ENCODE measurements at places on chromosomes 2 and 18. TPM values are rescaled to one million over a fixed set of nuclear protein-coding genes. Genes with fewer than 3 reads are reported as not detected.

DNA sequence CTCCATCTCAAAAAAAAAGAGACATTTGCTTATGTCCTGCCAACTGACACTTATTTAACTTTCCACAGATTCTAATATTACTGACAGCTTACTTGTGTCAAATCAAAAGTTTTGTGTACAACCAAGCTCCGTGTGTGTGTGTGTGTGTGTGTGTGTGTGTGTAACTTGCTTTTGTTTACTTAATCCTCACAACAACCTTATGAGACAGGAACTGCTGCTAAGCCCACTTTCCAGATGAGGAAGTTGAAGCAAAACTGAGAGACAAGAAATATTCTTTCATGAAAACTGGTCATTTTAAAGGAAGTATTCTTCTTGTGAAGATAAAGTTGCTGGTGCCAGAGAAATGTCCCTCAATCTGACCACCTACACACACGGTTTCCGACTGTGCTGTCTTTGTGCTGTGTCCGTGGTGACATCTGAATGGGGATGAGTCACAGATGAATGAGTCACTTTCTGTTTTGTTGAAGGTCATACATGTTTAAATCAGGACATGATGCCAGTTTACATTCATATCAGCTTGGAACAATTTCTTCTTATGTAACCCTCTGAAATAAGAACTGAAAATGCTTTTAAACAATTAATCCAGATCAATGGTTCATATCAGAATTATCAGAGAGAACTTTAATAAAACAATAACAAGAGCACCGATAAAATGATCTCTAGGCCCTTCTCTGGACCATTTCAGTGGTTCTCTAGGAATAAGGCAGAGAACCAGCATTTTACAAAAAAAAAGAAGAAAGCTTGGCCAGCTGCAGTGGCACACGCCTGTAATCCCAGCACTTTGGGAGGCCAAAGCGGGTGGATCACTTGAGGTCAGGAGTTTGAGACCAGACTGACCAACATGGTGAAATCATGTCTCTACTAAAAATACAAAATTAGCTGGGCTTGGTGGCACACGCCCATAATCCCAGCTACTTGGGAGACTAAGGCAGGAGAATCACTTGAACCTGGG lies 95.5 kb downstream of the THNSL2 start:
- H3K4me1 ChIP-seq, result peaks cover 5% of the 10 kb centered on the region
- H3K36me3 ChIP-seq, result no peaks in the 10 kb centered on the region
- no peaks in the 10 kb centered on the region for H3K27me3 ChIP-seq
- no peak for DNase-seq
- H3K4me3 ChIP-seq, result no peak overlapping the region

- H3K4me1 ChIP-seq, result no peaks in the 10 kb centered on the region
- H3K27ac ChIP-seq, result no peak overlapping the region
- H3K36me3 ChIP-seq, result no peaks in the 10 kb centered on the region
- DNase-seq, result no peak
Measured at GRCh38 chr2:31785876-31786275, 205.1 kb upstream of the SRD5A2 start.

DNA sequence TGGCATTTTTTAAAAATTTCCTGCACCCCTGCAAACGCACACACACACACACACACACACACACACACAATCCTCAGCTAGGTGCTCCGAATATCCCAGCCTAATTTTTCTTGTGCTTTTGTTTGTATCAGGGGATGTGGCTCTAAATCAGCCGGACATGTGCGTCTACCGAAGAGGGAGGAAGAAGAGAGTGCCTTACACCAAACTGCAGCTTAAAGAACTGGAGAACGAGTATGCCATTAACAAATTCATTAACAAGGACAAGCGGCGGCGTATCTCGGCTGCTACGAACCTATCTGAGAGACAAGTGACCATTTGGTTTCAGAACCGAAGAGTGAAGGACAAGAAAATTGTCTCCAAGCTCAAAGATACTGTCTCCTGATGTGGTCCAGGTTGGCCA lies 1.8 kb downstream of the HOXD13 start:
- no peak overlapping the region for H3K27ac ChIP-seq
- H3K4me3 ChIP-seq, result no peak overlapping the region
- H3K4me1 ChIP-seq, result peaks cover 18% of the 10 kb centered on the region
- DNase-seq, result no peak
- H3K36me3 ChIP-seq, result no peaks in the 10 kb centered on the region

DNA sequence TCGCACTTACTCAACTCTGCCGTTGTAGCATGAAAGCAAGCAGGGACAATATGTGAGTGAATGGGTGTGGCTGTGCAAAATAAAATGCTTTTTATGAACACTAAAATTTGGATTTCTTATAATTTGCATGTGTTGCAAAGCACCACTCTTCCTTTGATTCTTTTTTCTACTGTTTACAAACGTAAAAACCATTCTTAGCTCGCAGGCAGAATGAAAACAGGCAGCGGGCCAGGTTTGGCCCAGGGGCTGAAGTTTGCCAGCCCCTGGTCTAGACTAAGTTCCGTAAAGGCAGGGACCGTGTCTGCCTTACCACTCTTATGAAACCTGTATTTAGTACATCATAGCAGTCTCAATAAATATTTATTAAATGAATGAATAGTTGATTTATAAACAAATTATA lies 83.7 kb upstream of the SPATS2L start:
- no peak overlapping the region for H3K27ac ChIP-seq
- H3K4me3 ChIP-seq, result no peak overlapping the region
- no peaks in the 10 kb centered on the region for H3K36me3 ChIP-seq
- no peak for DNase-seq

GRCh38 chr2:145156199-145156598 lies 636.3 kb upstream of the ZEB2 start:
- H3K27ac ChIP-seq, result no peak overlapping the region
- H3K4me3 ChIP-seq, result no peak overlapping the region
- H3K4me1 ChIP-seq, result no peaks in the 10 kb centered on the region
- no peaks in the 10 kb centered on the region for H3K27me3 ChIP-seq
- DNase-seq, result no peak

DNA sequence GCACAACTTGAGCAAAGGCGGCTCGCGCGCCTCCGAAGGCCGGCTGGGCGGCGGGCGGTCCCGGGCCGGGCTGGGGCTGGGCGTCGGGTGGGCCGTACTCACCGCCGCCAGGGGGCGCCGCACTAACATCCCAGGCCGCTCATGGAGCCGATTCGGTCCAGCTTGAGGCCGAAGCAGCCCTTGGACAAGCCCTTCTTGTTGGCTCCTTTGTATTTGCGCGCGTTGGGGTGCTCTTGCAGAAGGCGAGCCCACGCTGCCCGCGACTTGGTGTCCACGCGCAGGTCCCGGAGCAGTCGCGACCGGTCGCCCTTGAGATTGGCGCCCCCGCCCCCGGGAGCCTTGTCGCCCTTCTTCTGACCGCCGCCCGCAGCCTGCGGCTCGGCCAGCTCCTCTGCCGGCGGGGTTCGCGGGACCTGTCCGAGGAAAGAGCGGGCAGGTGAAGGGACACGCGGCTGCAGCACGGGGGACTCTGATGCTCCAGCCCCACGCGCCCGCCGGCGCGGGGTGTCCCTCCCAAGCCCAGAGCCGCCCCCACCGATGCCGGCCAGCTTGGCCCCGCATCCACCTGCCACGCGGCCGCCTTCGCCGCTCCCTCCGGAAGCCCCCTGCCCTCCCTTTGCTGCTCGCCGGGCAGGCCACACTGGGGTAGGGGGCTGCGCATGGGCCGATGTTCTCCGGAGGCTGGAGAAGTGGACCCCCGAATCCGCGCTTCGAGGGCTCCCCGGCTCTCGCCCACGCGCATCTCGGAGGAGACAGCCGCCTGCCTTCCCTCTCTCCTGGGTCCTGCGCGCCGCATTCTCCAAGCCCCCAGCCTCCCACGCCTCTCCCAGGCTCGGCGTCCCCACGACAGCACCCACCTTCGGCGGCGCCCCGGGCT lies 655 bp downstream of the NPPC start:
- no peak overlapping the region for H3K27ac ChIP-seq
- DNase-seq, result peak; percentile 54
- H3K4me1 ChIP-seq, result peaks cover 11% of the 10 kb centered on the region
- no peaks in the 10 kb centered on the region for H3K36me3 ChIP-seq
- H3K4me3 ChIP-seq, result peak overlapping the region; percentile 41

GRCh38 chr2:119591523-119591922 lies 47.3 kb downstream of the CFAP221 start:
- H3K27ac ChIP-seq, result no peak overlapping the region
- H3K27me3 ChIP-seq, result no peaks in the 10 kb centered on the region
- no peak for DNase-seq
- H3K4me3 ChIP-seq, result no peak overlapping the region
- H3K4me1 ChIP-seq, result no peaks in the 10 kb centered on the region

- H3K36me3 ChIP-seq, result no peaks in the 10 kb centered on the region
- no peak overlapping the region for H3K27ac ChIP-seq
- DNase-seq, result no peak
- H3K4me1 ChIP-seq, result no peaks in the 10 kb centered on the region
- H3K4me3 ChIP-seq, result no peak overlapping the region
- H3K27me3 ChIP-seq, result no peaks in the 10 kb centered on the region
Measured at GRCh38 chr18:50410894-50411293, 36.0 kb downstream of the SKA1 start.

- H3K27me3 ChIP-seq, result no peaks in the 10 kb centered on the region
- no peaks in the 10 kb centered on the region for H3K4me1 ChIP-seq
- no peak overlapping the region for H3K27ac ChIP-seq
- DNase-seq, result no peak
- H3K36me3 ChIP-seq, result no peaks in the 10 kb centered on the region
Measured at GRCh38 chr2:5393474-5393873, 298.7 kb upstream of the SOX11 start.

DNA sequence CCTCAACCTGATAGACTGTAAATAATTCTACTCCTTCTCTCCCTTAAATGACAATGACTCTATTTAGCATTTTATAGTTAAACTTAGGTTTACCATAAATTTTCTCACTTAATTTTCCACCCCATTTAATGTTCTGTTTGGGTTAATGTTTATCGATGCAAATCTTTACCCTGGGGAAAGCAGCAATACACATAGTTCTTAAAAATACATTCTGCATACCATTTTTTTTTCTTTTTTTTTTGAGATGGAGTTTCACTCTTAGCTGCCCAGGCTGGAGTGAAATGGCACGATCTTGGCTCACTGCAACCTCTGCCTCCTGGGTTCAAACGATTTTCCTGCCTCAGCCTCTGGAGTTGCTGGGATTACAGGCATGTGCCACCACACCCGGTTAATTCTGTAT lies 14.0 kb downstream of the STAM2 start:
- no peaks in the 10 kb centered on the region for H3K27me3 ChIP-seq
- H3K4me3 ChIP-seq, result no peak overlapping the region
- no peak overlapping the region for H3K27ac ChIP-seq
- H3K36me3 ChIP-seq, result no peaks in the 10 kb centered on the region
- no peaks in the 10 kb centered on the region for H3K4me1 ChIP-seq

DNA sequence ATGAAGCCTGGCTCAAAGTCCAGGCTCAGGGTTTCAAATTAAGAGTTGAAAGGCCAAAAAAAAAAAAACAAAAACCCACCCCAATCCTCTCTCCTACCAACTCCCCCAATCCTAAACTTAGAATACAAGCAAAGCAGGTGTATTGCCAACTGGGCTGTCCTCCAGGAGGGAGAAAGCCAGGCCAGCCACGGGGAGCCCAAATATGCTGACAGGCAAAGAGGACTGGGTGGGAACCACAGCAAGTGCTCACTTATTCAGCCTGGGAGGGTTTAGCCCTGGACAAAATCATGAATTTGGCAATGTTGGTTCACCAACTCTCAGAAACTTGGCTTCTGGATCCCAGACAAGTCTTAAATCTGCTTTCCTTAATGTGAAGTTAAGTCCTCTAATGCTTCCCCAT lies 36.5 kb downstream of the GKN2 start:
- no peak for DNase-seq
- no peaks in the 10 kb centered on the region for H3K27me3 ChIP-seq
- H3K4me3 ChIP-seq, result no peak overlapping the region
- H3K4me1 ChIP-seq, result peaks cover 27% of the 10 kb centered on the region
- no peaks in the 10 kb centered on the region for H3K36me3 ChIP-seq
- H3K27ac ChIP-seq, result no peak overlapping the region

GRCh38 chr2:86439879-86440630 lies 1.1 kb upstream of the KDM3A start:
- H3K4me1 ChIP-seq, result peaks cover 27% of the 10 kb centered on the region
- no peaks in the 10 kb centered on the region for H3K27me3 ChIP-seq
- no peak for DNase-seq
- peak overlapping the region; percentile 33 for H3K4me3 ChIP-seq
- peak overlapping the region; percentile 92 for H3K27ac ChIP-seq
- peaks cover 6% of the 10 kb centered on the region for H3K36me3 ChIP-seq

DNA sequence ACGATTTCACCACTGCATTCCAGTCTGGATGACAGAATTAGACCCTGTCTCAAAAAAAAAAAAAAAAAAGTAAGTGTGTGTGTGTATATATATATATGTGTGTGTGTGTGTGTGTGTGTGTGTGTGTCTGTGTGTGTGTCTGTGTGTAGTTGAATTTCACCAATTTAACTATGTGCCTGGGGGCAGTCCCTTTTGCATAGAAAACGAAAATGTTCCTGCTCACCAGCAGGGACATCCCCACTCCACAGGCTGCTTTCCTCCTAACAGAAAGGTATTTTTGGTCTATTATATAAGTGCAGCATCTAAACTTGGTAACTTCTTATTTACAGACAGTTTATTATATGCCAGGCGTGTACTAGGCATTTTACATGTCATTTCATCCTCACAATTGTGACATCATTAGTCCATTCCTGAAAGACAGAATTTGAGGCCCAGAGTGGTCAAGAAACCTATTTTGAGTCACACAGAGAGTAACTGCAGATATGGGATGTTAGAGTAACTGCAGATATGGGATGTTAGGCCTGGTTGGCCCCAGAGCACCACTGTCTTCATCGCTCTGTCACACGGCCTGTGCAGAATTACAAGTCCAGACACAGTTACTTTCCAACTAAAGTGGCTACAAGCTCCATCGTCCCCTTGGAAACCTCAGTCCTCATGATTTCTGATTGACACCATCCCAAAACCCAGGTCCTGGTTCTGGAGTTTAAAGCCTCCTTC lies 9.3 kb upstream of the TTL start:
- H3K27me3 ChIP-seq, result no peaks in the 10 kb centered on the region
- DNase-seq, result no peak
- H3K27ac ChIP-seq, result no peak overlapping the region

GRCh38 chr18:10791169-10791831 lies 265.5 kb downstream of the NAPG start:
- H3K27me3 ChIP-seq, result no peaks in the 10 kb centered on the region
- H3K36me3 ChIP-seq, result no peaks in the 10 kb centered on the region
- DNase-seq, result no peak
- no peaks in the 10 kb centered on the region for H3K4me1 ChIP-seq
- no peak overlapping the region for H3K27ac ChIP-seq
- no peak overlapping the region for H3K4me3 ChIP-seq

GRCh38 chr2:26710743-26711456 lies 18.4 kb downstream of the KCNK3 start:
- no peaks in the 10 kb centered on the region for H3K27me3 ChIP-seq
- H3K4me3 ChIP-seq, result no peak overlapping the region
- no peak overlapping the region for H3K27ac ChIP-seq
- no peaks in the 10 kb centered on the region for H3K4me1 ChIP-seq
- DNase-seq, result no peak
- no peaks in the 10 kb centered on the region for H3K36me3 ChIP-seq

NRBP1 gene
- 77.2 TPM for total RNA-seq

RNF152 gene
- 0.13 TPM for total RNA-seq

ADAM23 gene
- total RNA-seq, result 0.98 TPM

ATF2 gene
- total RNA-seq, result 50.1 TPM

UGT1A10 gene
- not detected for total RNA-seq

SERPINB12 gene
- not detected for total RNA-seq

CHRND gene
- not detected for total RNA-seq
